ENCODE measurements at places on chromosomes 13 and 19.

DNA sequence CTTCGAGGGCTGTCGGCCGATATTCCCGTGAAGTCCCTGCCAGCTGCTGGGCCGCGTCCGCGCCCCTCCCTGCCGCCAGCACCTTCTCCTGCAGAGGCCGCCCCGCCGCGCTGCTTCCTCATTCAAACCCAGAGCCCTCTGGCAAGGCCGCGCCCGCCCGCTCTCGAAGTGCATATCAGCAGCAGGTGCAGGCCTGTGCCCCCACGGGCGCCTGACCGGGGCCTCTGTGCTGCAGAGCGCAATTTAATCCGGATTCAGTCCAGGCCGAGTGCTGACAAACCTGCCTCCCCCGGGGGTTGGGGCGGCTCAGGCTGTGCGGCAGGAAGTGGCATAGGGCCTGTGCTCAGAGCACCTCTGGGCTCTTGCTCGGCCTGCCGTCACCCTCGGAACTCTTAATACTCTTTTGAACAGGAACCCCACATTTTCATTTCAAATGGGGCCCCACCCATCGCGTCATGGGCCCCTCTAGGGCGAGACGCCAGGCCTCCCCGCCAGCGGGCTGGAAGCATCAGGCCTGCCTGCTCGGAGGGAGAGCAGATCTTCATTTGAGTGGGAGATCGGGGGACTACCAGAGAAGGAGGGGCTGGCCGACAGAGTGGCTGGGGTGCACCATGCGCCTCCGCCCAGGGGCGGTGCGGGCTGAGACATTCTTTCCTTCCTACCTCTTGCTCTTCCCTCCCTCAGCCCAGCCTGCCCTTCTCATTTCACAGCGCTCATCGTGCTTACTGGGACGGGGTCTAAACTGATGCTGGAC lies 125.7 kb downstream of the TNFRSF19 start:
- no peak for DNase-seq

DNA sequence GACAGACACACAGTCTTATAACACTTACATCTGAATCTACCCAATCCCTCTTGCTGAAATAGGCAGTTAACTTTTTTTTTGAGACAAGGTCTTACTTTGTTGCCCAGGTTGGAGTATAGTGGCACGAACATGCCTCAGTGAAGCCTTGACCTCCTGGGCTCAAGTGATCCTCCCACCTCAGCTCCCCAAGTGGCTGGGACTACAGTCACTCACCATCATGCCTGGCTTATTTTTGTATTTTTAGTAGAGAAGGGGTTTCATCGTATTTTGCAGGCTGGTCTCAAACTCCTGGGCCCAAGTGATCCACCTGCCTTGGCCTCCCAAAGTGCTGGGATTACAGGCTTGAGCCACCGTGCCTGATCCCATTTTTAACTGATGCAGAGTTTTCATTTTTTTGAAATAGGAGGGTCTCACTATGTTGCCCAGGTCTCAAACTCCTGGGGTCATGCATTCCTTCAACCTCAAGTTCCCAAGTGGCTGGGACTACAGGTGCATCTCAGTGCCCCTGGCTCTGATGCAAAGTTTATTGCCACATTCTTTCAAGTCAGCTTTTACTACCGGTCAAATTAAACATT lies 7.6 kb downstream of the ELF1 start:
- no peak for DNase-seq

- DNase-seq, result no peak
These were observed 83.1 kb downstream of the ATP11A start for GRCh38 chr13:112772929-112773328.

DNA sequence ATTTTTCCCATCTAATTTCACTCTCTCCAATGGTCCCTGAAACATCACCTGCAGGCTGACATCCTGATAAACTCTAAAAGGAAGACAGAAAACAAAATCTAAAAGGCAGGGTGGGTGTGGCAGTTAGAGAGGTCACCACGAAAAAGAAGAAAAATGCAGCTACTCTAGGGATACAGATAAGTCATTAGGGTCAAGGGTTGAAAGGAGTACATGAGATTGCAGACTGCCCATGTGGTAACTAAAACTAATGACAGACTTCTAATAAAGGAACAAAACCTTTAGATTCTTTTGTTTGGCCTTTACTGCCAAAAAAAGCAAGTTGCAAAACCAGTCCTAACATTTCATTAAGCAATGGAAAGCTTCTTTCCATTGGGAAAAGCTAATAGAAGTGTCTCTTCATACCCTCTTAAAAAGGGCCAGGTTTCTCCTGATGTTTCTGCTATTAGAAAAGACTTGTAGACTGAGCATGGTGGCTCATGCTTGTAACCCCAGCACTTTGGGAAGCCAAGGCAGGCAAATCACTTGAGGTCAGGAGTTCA lies 31.0 kb downstream of the THSD1 start:
- DNase-seq, result no peak

GRCh38 chr13:34064456-34065205 lies 246.7 kb downstream of the RFC3 start:
- no peak for DNase-seq

GRCh38 chr13:79290595-79291244 lies 115.3 kb downstream of the RBM26 start:
- DNase-seq, result no peak

- DNase-seq, result no peak
These were observed 166.5 kb downstream of the ZNF486 start for GRCh38 chr19:20333508-20333907.

DNA sequence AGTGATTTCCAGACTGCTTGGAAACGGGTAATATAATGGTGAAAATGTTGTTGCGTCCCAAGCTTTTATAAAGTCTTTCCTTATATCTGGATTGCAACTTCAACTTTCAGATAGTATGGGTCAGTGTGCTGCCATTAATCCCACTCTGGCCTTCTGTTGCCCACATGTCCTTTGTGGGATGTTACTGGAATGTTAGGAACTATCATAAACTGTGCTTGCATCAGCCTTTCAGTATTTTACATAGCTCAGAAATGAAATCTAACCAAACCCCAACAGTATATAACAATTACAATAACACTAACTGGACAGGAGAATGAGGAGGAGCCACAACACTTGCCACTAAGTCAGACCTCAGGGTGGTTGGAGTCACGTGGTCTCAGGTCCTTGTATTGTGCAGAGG lies 78.9 kb downstream of the LNX2 start:
- no peak for DNase-seq

DNA sequence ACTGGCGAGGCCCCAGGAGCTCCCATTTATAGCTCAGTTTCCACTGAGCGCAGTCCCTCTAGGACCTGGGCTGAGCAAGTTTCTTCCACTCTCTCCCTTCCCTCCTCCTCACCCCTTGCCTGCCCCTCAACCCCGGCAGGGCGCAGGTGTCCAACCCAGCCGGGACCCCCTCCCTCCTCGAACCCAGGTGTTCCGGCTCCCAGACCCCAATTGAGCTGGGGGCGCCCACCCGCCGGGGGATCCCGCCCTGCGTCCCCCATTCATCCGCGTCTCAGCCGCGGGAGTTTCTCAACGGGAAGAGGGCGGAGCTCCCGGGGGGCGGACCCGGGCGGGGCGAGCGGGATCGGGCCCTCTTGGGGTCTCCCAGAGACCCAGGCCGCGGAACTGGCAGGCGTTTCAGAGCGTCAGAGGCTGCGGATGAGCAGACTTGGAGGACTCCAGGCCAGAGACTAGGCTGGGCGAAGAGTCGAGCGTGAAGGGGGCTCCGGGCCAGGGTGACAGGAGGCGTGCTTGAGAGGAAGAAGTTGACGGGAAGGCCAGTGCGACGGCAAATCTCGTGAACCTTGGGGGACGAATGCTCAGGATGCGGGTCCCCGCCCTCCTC lies at the start of gene KIRREL2:
KIRREL2 (plus strand) TSS at position 366 of the 604 bp plus-strand sequence; CDS start at position 575, 209 bp downstream.
- DNase-seq, result peak; percentile 21

DNA sequence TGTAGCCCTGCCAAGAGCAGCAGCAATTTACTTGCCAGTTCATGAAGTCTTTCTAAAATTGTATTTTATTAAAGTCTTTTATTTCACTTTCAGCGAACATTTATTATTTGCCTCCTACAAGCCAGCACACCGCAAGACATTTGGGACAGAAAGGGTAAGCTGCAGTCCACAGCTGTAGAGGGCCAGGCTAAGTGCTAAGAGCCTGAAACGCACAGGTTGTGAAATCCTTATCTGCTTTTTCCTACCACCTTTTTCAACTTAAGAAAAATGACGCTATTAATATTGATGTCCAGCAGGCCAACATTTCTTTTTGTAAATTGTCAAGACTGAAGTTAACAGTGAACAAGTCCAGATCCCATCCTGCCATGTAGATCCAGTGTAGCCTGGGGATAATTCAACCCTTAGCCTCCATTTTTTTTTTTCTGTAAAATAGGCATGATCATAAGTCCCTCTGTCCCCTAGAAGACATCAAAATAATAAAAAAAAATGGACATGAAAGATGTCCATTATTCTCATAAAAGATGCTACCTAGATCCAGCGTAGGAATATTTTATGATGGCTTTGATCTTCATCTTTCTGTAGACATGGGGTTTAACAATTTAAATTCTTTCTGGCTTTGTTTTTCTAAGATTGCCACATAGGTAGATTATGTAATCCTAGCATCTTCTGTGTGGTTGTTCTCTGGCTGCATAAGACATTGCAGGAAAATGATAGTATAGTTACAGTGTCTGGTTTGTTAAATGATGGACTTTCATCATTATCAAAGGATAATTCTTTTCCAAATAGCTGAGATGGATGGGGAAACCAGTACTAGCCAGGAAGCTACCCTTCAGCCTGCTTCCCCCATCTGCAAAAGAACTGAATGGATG lies 128.4 kb downstream of the SHISA2 start:
- no peak for DNase-seq

- DNase-seq, result no peak
These were observed 81.7 kb downstream of the ZNF429 start for GRCh38 chr19:21587117-21587461.

GRCh38 chr13:105050686-105051085 lies 1484.8 kb downstream of the EFNB2 start:
- DNase-seq, result no peak

DNA sequence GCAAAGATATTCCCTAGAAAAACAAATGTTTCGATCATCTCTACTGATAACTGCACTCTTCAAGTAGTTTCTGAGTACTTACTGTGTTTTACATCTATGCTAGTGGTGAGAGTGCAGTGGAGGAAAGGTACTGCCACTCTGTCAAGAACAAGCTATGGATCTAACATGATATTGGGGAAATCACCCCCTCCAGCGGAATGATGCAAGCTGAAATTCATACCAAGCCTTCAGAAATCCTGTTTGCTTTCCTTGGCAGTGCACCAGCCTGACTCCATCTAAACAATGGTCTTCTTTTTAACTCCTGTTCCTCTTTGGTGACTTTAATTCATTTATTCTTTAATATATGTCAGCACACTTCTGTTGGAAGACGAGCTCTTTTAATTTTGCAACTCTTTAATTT lies 238.0 kb downstream of the PCDH9 start:
- no peak for DNase-seq

DNA sequence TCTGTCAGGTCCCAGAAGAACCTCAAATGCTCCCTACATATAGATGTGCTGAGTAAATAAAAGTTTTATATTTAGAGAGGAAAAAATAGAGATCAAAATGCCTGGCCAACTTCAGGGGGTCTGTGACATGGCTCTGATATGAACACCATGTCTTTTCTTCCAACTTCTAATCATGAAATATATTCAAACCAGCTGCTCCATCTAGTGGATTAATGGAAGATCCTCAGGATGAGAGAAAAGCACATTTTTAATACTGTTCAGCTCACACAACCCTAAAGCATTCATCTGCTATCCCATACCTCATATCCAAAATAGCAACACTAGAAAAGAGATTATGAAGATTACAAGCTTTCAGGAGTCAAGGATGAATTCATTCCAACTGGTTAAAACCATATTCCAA lies 56.0 kb upstream of the DOCK9 start:
- peak; percentile 61 for DNase-seq

- no peak for DNase-seq
These were observed 59.4 kb downstream of the ARHGEF7 start for GRCh38 chr13:111174377-111175114.

DNA sequence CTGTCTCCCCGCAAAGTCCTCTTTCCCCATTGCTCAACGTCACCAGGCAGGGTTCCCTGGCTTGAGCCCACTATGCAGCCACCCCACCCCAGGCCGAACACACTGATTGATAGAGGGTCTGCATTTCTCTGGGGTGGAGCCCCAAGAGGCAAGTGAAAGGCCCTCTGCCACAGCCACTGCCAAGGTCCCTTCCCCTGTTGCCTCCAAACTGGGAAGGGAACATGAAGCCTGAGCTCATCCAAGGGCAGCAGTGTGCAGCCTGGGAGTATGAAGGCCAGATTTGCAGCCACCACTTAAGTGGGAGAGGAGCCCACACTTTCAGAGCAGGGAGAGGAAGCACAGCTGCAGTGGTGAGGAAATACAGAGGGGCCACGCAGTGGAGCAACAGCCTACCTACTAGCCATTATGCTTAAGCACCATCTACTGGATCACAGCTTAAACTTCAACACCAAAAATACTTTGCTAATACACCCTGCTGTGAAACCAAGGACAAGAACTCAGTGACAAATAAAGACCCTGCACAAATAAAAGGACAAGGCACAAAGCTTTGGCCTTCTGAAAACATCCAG lies 48.6 kb downstream of the UBL3 start:
- DNase-seq, result no peak

DNA sequence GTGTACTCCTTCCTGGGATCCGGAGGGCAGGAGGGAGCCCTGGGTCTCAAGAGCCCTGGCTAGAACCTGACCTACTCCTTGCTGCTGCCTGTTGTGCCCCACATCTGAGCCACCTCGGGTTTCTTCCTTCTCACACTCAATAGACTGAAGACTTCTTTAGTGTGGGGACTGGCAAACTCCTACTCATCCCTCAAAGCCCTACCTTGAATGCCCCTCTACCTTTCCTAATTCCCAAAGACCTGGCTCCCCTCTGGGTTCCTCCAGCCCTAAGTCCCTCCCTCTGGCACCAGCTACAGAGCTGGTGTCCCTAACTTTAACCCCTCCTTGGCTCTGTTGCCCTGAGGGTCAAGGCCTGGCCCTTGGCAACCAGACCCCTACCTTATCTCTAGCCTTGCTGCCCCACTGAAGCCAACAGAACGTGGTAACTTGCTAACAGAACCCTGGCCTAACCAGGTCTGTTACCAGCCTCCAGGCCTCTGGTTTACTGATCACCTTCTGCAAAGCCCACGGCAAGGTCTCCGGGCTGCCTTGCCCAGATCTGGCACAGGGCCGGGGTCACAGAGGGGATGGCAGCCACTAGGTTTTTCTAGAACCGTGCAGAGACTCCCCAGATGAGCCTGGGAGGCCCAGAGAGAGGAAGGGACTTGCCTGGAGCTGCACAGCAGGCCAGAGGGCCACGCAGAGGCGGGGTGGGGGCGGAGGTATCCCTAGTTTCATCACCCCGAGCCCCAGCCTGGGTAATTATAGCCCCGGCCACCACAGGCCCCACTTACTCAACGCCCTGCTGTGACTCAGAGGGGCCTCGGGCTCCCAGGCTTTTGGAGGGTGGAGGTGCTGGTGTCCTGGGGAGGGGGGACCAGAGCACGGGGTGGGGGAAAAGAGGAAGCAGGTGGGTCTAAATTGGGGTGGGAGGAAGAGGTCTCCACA lies 15.3 kb downstream of the ZBTB7A start:
- no peak for DNase-seq

Measured in A673 (cell line).